ENCODE measurements at places on chromosomes 13 and 19.

DNA sequence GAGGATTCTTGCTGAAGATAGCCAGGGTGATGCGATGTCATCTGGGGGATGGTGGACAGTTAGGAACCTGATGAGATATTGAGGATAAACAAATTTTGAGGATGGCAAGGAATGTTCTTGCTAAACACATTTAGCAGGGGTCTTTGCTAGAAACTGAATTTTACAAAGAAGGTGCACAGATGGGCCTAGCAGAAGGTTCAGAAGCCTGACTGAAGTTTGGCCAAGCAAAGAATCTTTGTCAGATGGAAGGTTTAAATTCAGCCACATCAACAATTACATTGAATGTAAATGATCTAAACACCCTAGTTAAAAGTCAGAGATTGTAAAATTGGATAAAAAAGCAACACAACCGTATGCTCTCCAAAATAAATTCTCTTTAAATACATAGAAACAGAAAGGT, 68.8 kb downstream of the WASF3 start:
- DNase-seq, result no peak

- DNase-seq, result no peak
These were observed 96.3 kb downstream of the COG6 start for GRCh38 chr13:39751805-39752204.

DNA sequence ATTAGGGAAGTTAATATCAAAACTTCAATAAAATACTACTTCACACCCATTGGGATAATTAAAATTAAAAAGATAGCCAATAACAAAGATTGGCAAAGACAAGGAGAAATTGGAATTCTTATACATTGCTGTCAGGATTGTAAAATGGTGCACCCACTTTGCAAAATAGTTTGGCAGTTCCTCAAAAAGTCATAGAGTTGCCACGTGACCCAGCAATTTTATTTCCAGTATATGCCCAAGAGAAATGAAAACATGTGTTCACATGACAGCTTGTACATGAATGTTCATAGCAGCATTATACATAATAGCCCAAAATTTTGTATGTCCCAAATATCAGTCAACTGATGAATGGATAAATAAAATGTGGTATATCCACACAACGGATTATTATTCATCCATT, 3.3 kb downstream of the MBD3L1 start:
- no peak for DNase-seq

DNA sequence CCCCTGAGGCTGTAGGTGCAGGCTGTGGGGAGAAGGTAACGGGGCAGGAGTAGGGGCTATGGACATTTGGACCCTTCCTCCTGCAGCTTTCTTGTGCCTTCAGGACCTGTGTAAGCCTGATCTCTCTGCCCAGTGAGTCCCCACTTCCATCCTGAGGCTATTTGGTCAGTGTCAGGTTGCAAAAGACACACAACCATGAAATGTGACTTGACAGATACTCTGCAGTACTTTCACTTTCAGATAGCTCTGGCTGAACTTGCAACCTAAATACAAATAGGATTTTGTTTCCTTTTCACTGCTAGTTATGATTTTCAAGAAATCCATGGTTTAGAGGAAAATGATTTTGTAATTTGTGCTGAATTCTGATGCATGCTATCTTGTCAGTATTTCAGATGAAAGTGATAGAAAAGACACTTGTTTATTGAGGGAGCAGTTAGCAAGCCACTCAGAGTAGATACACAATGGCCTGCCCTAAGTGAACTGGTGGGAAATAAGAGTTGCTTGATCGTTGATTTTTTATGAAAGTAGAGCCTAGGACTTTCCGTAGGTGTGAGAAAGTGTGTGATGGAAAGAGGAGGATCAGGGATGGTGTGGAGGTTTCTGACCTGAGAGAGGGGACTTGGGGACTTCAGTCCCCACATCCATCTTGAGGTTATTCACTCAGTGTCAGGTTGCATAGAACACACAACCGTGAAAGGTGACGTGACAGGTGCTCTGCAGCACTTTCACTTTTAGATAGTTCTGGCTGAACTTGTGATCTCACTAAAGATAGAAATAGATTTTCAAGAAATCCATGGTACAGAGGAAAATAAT, 18.1 kb upstream of the EID2 start:
- no peak for DNase-seq

DNA sequence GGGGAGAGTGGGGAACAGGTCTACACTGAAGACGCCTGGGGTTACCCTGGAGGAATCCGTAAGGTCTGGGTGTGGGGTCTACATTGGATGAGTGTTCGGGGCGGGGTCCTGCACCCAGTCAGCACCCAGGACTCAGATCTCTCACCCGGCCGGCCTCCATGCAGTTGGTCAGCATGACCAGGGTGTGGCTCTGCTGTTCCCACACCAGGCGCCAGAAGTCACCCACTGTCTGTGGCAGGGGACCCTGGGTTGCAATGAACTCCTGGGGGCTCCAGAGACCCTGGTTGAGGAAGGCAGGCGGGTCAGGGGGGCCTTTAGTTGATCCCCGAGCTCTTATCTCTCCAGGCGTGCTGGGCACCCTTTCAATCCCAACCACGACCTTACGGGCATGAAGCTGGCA, 6.0 kb upstream of the SYT5 start:
- no peak for DNase-seq

DNA sequence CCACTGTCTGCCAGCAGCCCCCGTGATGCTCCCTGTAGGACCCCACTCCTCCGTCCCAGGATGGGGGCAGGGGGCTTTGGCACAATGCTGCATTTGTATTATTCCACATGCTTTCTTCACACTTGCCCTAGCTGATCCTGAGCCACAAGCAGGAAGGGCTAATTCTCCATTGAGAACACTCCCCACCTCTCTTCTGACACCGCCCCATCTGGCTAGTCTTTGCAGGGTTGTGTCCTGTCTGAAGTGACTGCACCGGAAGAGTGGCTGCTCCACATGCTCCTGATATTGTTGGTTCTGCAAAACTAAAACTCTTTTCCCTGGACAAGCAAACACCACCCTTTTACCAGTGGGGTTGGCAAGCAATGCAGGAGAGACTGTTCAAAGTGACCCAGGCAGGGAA, 18.0 kb downstream of the ZNF574 start:
- DNase-seq, result no peak

- peak; percentile 48 for DNase-seq
These were observed 67.6 kb downstream of the TNFRSF19 start for GRCh38 chr13:23637829-23638228.

DNA sequence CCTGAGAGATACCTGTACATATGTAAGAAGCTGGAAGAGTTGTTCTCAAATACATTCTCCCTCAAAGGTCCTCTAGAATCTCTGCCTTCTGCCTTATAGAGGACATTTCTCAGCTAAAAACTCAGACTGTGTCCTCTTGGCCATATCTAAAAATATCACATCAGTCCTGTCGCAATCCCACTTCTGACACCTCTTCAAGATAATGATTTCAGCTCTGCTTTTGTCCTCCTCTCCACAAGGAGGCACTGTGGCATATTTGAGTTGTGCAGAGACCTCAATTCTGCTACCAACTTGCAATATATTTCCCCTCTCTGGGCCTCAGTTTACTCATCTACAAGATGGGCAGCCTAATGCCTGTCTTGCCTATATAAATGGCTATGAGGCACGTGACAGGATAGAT, 16.6 kb downstream of the ADAMTS10 start:
- no peak for DNase-seq

- peak; percentile 62 for DNase-seq
These were observed 957 bp upstream of the CCDC194 start for GRCh38 chr19:17394891-17395415.

GRCh38 chr13:99033814-99034213, 56.0 kb upstream of the DOCK9 start:
- DNase-seq, result no peak

DNA sequence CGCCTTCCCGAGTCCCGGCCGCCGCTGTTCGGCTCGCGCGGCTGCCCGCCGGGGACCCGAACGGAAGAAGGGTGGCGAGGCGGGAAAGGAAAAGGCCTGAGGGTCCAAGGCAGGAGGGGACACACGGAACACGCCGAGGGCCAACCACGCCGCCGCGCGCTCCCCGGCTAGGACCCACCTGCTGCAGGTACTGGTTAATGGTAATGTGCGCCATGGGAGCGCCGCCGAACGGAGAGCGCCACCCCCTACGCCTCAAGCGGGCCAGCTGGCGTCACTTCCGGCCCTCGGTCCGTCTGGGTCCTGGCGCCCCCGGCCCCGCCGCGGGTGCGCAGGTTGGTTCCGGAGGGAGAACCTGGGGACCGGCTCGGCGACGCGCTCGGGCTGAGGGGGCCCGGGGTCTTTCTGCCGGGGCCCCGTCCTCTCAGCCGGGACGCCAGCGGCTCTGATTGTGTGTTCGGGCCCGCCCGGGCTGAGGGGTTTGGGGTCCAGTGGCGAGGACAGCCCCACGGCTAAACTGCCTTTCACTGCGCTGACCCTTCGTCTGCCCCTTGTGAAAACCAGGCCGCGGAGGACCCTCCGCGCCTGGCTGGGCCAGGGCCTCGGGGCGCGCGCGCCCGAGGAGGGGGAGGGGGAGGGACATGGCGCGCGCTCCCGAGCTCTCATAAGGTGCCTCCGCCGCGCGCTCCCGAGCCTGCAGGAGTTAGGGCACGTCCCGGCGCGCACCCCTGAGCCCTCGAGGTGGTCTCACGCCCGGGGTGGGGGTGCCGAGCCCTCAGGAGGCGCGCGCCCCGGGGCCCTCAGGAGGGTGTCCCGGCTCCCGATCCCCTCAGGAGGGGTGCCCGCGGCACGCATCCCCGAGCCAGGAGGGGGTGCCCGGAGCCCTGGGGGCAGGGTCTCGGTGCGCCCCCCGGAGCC, at the start of gene PCID2:
PCID2 (minus strand) TSS at position 249 of the 915 bp plus-strand sequence; CDS start at position 214, 35 bp downstream.
- DNase-seq, result peak; percentile 91

- DNase-seq, result no peak
These were observed 154.3 kb upstream of the IRS2 start for GRCh38 chr13:109940637-109941036.

DNA sequence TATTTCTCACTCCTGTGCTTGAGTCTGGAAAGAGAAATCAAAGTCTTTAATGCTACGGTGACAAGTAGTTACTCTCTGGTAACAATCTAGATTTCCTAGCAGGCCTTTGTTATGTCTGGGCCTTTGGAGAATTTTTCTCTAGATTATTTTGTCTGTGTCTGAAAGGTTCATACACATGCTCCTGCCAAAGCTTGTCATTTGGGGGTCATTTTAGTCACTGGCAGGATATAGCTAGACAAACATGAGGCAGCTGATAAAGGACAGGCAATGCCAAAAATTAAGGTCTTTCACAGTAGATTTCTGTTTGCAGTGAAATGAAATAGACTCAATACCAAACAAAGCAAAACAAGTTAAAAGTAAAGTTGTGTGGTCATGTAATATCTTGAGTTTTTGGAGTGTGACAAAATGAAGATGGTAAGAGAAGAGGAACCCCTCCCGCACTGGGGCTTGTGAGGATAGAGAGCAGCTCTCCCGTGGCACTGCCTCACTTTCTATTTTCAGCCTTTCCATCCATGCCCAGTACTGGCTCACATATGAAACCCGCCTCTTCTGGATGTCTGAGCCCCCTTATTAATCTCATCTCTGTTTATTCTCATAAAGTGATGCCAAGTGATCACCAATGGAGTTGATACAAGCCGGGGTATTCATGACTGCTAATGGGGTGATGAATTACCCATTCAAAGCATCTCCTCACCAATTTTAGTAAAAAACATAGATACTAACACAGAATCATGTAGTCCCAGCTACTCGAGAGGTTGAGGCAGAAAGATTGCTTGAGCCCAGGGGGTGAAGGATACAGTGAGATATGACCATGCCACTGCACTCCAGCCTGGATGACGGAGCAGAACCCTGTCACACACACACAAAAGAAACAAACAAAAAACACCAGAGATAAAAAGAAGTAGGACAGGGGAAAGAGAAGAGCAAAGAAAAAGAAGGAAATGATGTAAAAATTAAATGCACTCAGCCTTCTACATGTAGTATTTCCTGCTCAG, 389.3 kb downstream of the FGF14 start:
- no peak for DNase-seq

GRCh38 chr13:50679321-50679720, 164.2 kb downstream of the DLEU7 start:
- DNase-seq, result no peak

DNA sequence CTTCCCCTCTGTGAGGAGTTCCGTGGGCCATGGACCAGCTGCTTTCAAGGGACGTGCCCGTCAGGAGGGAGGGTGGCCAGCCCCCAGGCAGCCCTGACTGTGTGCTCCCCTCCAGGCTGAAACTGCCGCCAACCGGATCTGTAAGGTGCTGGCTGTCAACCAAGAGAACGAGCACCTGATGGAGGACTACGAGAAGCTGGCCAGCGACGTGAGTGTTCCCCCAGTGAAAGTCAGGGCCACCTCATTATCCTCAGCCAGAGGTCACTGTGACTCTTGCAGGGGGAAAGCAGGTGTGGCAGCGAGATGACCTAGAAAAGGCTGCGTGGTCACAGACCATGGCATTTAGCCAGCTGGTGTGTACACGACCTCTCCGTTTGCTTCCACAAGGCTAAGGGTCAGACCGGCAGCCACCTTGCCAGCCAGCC, 29.9 kb downstream of the CAPN12 start:
- no peak for DNase-seq

- no peak for DNase-seq
These were observed 791 bp upstream of the ADGRE2 start for GRCh38 chr19:14779151-14779550.

DNA sequence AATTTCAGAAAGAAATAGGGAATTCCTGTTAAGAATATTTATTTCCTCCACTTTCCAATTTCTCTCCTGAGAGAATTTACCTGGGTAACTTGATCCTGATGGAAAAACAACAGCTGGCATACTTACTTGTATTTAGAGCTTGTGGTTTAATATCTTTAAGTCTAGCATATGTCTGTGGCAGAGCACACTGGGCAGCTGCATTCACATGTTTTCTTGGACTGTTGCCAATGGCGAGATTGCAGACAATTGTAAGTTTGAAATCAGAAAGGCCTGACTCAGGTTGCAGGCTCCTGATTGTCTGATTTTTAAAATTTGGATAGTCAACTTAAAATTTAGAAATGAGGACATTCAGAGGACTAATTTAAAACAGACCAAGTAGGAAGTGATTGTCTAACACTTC, 66.9 kb downstream of the NHLRC3 start:
- no peak for DNase-seq

- DNase-seq, result no peak
These were observed at the start of gene SLC5A5 for GRCh38 chr19:17871878-17872250. SLC5A5 (plus strand) TSS chr19:17871945; CDS start chr19:17872320, 375 bp downstream.

- no peak for DNase-seq
These were observed 4.6 kb downstream of the FBXO17 start for GRCh38 chr19:38970664-38971532.

- no peak for DNase-seq
These were observed 1.3 kb upstream of the SIGLEC9 start for GRCh38 chr19:51123381-51123800.

GRCh38 chr13:26923824-26924605, 163.4 kb upstream of the GPR12 start:
- peak; percentile 40 for DNase-seq

GRCh38 chr13:40786568-40786996, 2.8 kb upstream of the SLC25A15 start:
- DNase-seq, result no peak

- DNase-seq, result no peak
These were observed 177.7 kb downstream of the TDRD3 start for GRCh38 chr13:60574735-60575134.

DNA sequence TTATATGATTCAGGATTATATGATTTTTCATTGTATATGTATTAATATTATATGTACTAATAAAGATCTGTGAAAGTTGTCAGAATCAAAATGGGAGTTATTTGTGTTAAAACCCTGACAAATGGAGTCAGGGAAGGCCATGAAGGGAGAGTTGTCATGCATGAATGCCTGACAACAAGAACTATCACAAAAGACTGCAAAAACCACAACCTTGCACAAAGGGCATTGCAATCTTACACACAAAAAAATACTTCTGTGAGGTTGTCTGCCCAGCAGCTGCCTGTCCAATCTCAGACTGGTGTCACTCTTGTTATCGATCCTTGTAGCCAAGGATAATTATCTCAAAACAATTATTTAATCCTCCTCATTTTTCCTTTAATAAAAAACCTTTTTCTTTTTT, 21.2 kb upstream of the RBM26 start:
- no peak for DNase-seq

Measured in left hindlimb (tissue), 1 donor.